Foreskin keratinocyte (primary cell): ENCODE measurements at places on chromosomes 16 and 17. TPM values are rescaled to one million over a fixed set of nuclear protein-coding genes. Genes with fewer than 3 reads are reported as not detected.

- no peak for DNase-seq
Measured at GRCh38 chr16:74778646-74779045, 4.0 kb upstream of the FA2H start.

- DNase-seq, result no peak
Measured at GRCh38 chr17:72056727-72057290, 64.0 kb upstream of the SOX9 start.

DNA sequence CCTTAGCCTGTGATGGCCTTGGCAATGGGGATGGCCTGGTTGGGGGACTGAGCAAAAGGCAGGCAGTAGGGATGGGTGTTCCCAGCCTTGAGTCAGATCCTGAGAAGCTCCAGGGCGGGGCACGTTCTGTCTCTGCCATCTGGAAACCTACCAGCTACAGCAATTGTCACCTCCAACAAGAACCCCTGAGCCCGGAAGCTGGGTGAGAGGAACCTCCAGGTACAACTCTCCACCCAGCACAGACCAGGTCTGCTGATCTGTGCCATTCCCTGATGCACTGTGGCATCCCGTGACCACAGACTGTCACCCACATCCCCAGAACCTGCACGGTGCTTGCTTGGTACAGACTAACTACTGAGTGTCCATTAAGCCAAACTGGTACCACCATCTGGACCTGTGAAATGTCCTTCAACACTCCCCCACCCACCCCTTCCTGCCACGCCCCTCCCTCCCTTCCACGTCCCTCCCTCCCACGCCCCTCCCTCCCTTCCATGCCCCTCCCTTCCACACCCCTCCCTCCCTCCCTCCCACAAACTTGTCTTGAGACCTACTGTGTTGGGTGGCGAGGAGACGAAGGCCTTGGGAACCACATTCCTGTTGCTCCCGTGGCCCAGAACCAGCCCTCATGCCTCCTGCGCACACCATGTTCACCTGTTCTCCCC lies 16.6 kb downstream of the MYO15B start:
- DNase-seq, result no peak

Gene NECAB2
- not detected in 2 replicates for total RNA-seq

Gene TAT
- total RNA-seq, result not detected in 2 replicates

Gene ALDH3A2
- total RNA-seq, result 53.0 and 66.1 TPM in 2 replicates
